Sciatic nerve (tissue), 2 donors: ENCODE measurements at places on chromosomes 12 and 14. TPM values are rescaled to one million over a fixed set of nuclear protein-coding genes. Genes with fewer than 3 reads are reported as not detected.
A peak's percentile ranks its signal among the peaks of the same experiment; 100 is the strongest.

- DNase-seq = no peak
Observed at GRCh38 chr14:91154851-91155625, 41.2 kb downstream of the DGLUCY start.

- DNase-seq = no peak
Observed at GRCh38 chr14:23612802-23613201, 23.4 kb upstream of the DHRS2 start.

DNA sequence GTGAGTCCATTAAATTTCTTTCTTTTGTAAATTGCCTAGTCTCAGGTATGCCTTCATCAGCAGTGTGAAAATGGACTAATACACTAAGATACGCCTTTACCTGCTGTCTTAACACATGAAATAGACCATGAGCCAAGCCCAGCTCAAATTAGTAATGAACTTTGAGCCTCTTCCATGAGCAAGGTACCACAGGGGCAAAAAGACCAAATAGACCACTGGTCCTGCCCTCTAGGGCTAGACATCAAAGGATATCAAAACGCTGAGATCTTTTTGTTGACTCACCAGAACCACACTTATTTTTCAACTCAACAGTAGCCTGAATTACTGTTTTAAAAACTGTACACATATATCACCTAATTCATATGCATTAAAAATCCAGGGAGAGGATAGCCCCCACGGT lies 137.5 kb upstream of the NOS1 start:
- no peak for DNase-seq

MYO1A gene
- total RNA-seq = 0.36 TPM

- DNase-seq = no peak
Observed at GRCh38 chr14:94517248-94517640, 8.0 kb upstream of the SERPINA12 start.

- no peak for DNase-seq
Observed at GRCh38 chr14:22263961-22264360, 325.1 kb downstream of the DAD1 start.

CCDC196 gene
- total RNA-seq = not detected

- DNase-seq = no peak
Observed at GRCh38 chr14:79395061-79395460, 816.2 kb downstream of the DIO2 start.

DNA sequence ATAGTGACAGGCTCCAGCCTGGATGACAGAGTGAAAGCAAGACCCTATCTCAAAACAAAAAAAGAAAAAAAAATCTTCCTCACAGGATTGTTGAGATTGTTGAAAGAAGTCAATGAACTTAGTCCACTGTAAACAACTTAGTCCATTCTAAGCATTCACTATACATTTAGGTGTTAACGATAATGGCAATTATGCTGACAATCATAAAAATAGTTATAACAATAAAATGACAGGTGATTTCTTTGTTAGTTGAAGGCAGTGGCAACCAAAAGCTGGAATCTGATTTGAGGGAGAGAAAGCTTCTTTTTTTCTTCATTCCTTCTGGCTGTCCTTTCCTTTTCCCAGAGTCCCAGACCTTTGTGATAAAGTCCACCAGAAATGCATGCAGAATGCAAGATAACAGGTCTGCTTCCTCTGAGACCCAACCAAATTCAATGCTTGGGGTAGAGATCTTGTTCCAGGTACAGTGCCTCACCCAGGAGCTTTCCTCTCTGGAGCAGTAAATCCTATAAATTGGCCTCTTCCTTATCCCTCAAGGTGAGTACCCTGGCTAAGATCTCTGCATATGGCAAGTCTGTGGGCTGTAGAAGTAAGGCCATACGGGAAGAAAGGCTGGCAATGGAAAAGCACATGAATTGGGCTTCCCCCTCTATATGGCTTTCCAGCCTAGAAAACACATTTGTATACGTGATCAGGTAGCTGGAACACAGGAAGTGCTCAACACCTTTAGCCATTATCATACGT lies 52.5 kb downstream of the PAX9 start:
- no peak for DNase-seq

GRCh38 chr14:58787592-58787991 lies 149.8 kb downstream of the DACT1 start:
- no peak for DNase-seq

ETFRF1 gene
- 33.0 TPM for total RNA-seq

- DNase-seq = peak; percentile 69
Observed at GRCh38 chr12:11812586-11813437, 163.3 kb downstream of the ETV6 start.

GRCh38 chr14:54777395-54777794 lies 125.2 kb downstream of the GCH1 start:
- no peak for DNase-seq
